ENCODE measurements at places on chromosomes 11 and 22.

DNA sequence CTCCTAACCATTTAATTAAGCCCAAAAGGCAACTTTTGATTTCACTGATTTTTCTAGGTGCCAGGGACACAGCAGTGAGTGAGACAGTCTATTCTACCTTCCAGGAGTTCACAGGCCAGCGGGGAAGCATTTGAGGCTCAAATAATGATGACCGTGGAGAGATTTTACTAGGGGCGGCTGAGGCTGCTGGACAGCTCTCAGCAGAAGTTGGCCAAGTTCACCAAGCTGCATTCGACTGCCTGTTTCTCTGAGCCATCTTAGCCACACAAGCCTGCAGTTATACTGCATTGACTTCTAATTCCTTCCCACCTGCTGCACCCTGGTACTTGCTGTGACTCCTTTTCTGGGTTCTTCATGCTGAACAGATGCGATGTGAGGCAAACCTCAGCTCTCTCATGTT is 168.9 kb upstream of the TBCEL start:
- DNase-seq, result no peak

- no peak for DNase-seq
Measured at GRCh38 chr11:75246671-75247350, 6.2 kb downstream of the TPBGL start.

GRCh38 chr22:20937794-20938671 is 20.8 kb downstream of the CRKL start:
- DNase-seq, result no peak

GRCh38 chr11:68992743-68993255 is 12.0 kb upstream of the MRGPRD start:
- no peak for DNase-seq

DNA sequence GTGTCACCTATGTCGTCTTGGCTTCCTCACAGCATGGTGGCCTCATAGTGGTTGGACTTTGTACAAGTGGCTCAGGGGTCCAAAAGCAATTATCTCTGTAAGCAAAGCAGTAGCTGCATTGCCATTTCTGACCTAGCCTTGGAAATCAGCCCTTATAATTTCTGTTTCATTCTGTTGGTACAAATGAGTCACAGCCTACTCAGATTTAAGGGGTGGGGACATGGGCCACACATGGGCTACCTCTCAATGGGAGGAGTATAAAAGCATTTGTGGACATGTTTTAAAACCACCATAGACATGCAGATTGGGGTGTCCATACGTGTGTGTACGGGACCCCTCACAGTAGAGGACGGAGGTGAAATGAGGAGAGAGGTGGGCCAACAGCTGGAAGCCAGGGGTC is 41.6 kb downstream of the CHRDL2 start:
- no peak for DNase-seq

- no peak for DNase-seq
Measured at GRCh38 chr11:2554338-2555207, 109.8 kb downstream of the KCNQ1 start.

DNA sequence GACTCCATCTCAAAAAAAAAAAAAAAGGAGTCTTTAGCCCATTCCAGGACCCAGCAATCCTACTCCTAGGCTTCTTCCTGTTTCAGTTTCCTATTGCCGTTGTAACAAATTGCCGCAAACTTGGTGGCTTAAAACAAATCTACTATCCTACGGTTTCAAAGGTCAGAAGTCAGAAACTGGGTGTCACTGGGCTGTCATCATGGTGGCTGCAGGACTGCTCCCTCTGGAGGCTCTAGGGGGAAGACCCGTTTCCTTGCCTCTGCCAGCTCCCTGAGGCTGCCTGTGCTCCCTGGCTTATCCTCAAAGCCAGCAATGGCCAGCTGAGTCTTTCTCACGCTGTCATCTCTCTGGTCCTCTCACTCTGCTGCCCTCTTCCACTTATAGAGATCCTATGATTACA is 8.7 kb upstream of the DAGLA start:
- DNase-seq, result no peak

GRCh38 chr11:11856638-11857037 is 14.9 kb downstream of the USP47 start:
- DNase-seq, result no peak

- DNase-seq, result no peak
Measured at GRCh38 chr11:11119917-11120316, 233.1 kb downstream of the CSNK2A3 start.

DNA sequence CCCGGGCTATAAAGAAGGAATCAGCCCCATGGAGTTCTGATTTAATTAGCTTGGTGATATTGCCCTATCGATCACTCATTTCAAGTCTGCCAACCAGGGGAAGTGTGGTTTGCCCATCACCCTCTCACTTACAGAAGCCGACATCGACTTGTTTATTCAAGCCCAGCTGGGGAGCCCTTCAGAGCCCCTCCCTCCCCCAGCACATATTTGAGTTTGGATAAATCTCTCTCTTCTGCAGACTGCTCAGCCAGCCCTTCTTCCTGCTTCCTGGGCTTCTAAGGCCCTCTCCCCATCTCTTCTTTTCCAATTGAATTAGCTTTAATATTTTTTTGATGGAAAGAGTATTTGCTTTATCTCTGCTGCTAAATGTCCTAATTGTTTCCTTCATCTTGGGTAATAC is 299.0 kb downstream of the MIAT start:
- no peak for DNase-seq

DNA sequence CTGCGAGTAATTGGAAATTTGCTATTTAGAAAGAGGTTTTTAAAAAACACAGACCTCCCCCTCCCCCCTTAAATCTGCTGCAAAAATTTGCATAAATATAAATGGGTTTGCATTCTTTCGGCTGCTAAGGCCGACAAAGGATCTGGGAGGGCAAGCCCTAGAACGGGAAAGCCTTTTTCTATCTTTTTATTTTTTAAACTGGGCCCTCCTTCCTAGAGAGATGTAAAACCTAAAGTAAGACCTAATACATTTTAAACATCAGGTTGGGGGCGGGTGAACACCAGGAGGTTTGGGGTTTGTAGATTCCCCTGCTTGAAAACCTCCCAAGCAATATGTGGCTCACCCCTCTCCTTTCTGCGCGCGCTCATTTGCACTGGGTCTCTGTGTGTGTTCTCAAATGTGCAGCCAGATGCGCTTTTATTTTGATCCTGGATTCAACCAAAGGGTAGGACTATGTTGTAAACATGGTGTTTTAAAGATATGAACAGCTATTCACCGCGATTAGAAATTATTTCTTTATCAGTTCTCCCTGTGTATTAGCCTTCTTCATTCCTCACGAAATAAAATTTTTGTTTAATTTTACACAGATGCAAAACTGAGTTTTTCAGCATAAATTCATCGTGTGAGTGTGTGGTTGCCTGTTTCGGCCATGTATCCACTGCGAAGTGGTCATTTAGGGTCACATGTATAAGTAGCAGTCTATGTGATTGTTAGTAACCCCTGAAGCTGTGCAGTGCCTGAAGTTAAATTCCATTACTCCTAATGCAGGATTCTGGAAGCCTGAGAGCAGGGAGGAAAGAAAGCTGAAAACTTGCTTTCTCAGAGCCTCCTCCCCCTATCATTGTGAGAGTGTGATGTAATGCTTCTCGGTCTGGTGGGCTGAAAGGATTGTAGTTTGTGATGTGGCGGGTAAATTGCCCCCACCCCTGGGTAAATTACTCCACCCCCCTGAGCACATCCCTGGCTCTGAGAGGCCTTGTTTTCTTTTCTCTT is 988 bp downstream of the TNRC6B start:
- DNase-seq, result no peak

DNA sequence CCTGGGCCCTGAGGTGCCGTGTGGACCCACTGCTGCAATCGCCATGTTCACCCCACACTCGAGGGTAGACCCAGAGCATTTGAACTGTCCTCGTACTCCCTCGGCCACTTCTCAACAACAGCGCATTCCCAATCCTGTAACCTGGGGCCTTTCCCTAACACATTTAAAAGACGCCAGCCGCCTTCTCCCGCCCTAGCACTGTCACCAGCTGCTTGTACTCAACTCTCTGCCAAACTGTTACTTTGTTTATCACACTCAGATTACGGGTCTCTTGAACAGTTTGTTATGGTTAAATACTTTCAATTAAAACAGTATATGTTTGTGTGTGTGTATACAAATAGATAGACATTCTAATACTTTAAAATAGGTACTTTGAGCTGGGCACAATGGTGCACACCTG is 20.7 kb downstream of the CDKN1C start:
- DNase-seq, result no peak

- no peak for DNase-seq
Measured at GRCh38 chr22:24925586-24926427, 20.7 kb downstream of the LHFPL7 start.

GRCh38 chr11:19777039-19777376 is 64.4 kb downstream of the NAV2 start:
- DNase-seq, result no peak

- no peak for DNase-seq
Measured at GRCh38 chr11:17445240-17445795, 31.3 kb downstream of the ABCC8 start.

DNA sequence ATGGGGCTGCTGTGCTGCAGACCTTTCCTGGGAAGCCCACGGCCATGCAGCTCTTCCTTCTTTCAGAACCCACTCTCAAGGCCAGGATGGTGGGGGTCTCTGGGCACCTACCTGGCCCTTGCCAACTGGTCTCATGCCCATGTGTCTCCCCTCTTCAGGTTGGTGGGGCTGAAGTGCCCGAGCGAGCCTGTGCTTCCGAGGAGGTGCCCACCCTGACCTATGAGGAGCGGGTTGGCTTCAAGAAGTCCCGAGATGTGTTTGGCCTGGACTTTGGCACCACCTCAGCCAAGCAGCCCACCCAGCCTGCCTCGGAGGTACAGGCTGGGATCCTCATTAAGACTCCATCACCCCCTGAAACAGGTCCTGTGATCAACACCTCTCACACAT is 9.9 kb downstream of the THAP7 start:
- no peak for DNase-seq

DNA sequence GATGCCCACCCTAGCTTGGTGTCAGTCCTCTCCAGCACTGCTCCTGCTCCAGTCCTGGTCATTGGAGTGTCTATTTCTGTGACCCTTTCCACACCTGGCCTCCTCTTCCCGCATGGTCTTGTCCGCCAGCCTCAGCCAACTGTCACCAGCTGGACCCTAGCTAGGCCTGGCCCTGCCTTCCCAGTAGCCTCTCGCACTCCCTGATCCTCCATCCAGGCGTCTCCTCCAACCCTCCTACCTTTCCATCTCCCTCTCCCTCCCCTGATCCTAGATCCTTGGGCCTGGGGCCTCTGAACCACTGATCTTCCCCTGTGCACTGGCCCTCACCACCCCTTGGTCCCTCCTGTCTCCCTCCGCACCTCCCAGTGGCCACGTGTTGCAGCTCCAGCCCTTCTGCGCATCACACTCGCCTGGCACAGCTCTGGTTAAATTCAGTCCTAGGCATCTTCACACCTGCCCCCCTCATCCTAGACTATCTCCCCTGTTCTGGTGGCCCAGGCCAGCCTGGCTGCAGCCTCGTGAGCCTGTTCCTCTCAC is 9.9 kb downstream of the SYNGR1 start:
- no peak for DNase-seq

DNA sequence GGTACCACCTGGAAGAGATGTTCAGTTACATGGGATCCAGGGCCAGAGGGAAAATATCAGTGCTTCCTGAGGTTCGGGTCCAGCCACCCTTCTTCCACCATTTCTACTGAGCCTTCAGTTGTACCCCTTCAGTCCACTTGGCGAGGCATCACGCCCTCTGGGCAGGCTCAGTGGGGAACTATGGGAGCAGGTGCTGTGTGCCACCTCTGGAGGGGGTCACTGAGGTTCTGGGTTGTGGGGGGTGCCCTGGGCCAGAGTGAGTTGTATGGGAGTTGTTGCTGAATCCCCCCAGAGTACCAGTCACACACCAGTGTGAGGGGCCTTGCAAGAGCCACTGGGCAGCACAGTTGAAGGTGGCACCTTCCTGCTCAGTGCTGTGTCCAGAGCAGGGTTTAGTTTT is 2.7 kb upstream of the SREBF2 start:
- no peak for DNase-seq

DNA sequence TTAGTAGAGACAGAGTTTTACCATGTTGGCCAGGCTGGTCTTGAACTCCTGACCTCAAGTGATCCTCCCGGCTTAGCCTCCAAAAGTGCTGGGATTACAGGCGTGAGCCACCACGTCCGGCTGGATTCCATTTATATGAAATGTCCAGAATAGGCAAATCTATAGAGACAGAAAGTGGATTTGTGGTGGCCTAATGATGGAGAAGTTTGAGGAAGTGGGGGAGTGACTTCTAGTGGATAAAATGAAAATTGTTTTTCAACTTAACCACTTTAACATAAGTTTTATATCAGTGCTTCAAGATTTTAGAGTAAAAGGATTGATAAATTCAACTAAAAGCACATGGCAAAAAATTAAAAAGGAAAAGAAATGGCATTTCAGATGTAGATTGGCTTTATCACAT is 66.2 kb downstream of the HIPK3 start:
- no peak for DNase-seq

- DNase-seq, result no peak
Measured at GRCh38 chr11:20161923-20162744, 1.9 kb upstream of the DBX1 start.

DNA sequence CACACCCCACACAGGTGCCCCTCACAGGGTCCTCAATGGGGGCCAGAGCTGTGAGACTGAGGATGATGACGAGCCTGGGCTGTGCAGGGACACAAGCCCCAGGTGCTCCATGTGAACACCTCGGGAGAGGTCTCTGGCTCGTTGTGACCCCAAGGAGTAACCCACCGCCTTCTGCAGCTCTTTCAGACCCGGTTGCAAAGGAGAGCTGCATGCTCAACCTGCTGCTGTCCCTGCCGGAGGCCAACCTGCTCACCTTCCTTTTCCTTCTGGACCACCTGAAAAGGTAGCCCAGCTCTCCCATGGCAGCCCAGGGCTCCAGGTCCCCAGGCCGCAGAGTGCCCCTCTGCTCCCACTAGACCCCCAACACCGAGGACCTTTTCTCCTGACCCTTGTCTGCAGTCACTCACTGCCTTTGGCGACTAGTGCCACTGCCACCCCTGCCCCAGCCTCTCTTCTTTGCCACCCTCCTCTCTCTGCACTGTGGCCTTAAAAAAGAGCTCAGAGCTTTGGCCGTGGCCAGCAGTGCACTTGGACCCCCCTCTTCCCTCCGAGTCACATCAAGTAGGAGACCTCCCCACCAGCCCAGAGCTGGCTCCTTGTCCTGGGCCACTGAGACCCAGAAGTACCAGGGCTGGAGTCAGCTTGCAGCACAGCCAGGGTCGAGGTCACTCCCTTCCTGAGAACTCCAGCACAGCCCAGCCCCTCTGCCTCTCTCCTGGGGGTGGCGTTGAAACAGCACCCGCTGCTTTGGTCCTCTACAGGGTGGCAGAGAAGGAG is 133.7 kb downstream of the BCR start:
- DNase-seq, result no peak

DNA sequence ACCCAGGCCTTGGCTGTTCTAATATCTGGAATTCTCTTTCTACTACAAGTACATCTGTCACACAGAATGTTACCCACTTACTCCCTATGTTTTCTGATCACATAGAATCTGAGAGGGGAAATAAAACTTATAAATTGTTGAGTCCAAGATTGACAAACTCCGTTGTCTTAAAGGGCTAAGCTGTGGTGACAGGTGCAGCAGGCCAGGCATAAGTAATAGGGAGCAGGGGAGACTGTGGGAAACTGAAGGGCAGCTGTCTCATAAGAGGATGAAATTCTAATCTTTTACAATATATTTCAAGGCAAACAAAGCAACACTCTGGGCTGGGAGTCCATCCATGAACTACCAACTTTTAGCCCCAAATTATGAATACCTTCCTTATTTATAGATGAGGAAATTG is 133.9 kb downstream of the SLC1A2 start:
- DNase-seq, result no peak

GRCh38 chr11:64358907-64359711 is at the start of gene RPS6KA4:
TSS of gene RPS6KA4 (plus strand) at chr11:64359162. CDS start at chr11:64359236, 74 bp downstream.
- DNase-seq, result no peak

- DNase-seq, result no peak
Measured at GRCh38 chr11:47523490-47524225, 29.3 kb downstream of the CELF1 start.

- DNase-seq, result no peak
Measured at GRCh38 chr11:36073411-36074203, 129.7 kb downstream of the LDLRAD3 start.

Data from stimulated activated CD4-positive, alpha-beta T cell treated with anti-CD3 and anti-CD28 coated beads, Interleukin-1b, Interleukin-23, amount 100 ng/mL, for 1 hour (primary cell).